Activated CD4-positive, alpha-beta memory T cell treated with anti-CD3 and anti-CD28 coated beads, Interleukin-2, amount 10 ng/mL, durations not matched to agents 7 days and 5 days (primary cell): ENCODE measurements at places on chromosomes 16 and 17.

GRCh38 chr16:55325080-55325447 lies 1.1 kb downstream of the IRX6 start:
- DNase-seq, result no peak

- no peak for DNase-seq
Measured at GRCh38 chr17:50641357-50641756, 6.7 kb downstream of the ABCC3 start.

DNA sequence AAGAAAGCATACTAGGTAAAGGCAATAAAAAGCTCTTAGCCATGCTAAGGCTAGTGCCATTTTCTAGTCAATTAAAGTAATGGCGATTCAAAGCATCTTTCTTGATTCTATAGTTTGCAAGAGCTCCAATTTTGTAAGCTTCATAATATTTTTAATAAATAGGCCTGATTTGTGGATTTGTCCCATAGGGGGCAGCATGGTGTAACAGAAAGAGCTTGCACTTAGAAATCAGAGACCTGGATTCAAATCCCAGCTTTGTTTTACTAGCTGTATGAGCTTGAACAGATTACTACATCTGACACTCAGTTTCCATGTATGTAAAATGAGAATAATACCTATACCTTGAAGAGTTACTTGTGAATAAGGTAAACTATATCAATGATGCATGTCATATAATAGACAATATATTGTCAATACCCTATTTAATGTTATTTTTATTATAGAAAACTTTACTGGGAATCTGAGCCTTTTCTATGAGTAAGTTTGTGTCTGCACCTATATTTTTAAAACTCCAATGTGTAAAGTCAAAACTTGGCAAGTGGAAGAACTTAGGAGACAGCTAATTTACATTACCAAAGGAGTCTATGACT lies 93.6 kb upstream of the NOG start:
- DNase-seq, result peak; percentile 19

DNA sequence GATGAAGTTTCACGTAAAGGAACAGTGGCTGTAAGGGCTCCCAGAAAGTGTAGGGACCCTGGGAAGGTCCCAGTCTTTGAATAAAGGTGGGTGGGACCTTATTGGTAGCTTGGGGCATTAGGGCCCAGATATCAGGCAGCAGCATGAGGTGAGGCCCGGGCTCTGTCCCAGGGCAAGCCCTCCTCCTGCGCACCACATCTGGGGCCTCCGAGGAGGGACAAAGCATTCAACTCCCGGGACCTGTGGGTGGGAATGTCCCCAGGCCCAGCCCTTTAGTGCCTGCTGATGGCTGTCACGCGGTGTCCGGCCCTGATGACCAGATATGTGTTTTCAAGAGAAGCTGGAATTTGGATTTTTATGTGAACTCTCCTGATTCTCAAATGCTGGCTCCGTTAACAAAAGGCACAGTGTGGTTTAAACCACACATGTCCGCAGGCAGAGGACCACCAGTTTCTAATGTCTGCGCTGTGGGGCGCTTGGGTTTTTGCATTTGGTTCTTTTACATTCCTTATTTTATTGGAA lies 30.4 kb downstream of the RAI1 start:
- no peak for DNase-seq
